ENCODE measurements at places on chromosomes 7 and 10.
A peak's percentile ranks its signal among the peaks of the same experiment; 100 is the strongest.

GRCh38 chr7:93016681-93017381 is 100.9 kb downstream of the SAMD9 start:
- no peak for DNase-seq

GRCh38 chr7:144709066-144709465 is 126.8 kb downstream of the TPK1 start:
- no peak for DNase-seq

GRCh38 chr7:94595717-94596116 is 60.2 kb downstream of the SGCE start:
- no peak for DNase-seq

DNA sequence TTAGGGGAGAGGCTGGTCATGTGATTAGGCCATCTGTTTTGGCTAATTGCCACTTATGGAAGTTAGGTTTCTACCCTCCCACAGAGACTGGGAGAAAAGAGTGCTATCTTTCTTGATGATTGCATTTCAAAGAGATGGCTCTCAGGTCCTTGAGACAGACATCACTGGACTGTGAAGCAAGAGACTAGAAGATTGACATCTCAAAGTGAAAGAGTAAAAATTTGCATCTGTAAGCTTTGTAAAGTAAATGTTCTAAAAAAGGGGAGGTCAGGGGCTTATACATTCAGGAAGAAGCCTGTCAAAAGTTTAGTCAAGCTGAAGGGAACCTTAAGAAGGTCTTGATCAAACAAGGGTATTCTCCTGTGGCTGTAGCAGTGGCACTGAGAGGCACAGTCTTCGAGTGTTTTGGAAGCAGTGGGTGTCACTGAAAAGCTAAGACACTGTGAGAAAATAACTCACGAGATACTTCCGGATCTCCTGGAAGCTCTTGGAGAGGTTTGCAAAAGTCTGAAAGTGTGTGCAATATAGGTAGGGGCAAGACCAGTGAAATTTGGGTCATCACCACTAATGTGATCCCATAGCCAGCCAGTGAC is 342.1 kb downstream of the PHF14 start:
- DNase-seq, result no peak

GRCh38 chr10:14380746-14381145 is 50.0 kb upstream of the FRMD4A start:
- DNase-seq, result no peak

DNA sequence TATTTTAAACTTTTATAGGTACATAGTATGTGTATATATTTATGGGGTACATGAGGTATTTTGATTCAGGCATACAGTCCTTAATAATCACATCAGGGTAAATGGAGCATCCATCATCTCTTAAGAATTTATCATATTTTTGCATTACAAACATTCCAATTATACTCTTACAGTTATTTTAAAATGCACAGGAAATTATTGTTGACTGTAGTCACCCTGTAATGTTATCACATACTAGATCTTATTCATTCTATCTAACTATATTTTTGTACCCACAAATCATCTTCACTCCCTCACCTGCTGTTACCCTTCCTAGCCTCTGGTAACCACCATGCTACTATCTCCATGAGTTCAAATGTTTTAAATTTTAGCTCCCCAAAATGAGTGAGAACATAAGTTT is 56.3 kb upstream of the FAM3C start:
- DNase-seq, result no peak

GRCh38 chr7:71173955-71174354 is 42.0 kb downstream of the GALNT17 start:
- DNase-seq, result peak; percentile 57

- no peak for DNase-seq
Observed at GRCh38 chr7:66083677-66084076, 8.1 kb downstream of the ASL start.

GRCh38 chr10:75597773-75598440 is 166.5 kb downstream of the LRMDA start:
- DNase-seq, result no peak

- peak; percentile 42 for DNase-seq
Observed at GRCh38 chr10:118408181-118408580, 66.1 kb upstream of the FAM204A start.

DNA sequence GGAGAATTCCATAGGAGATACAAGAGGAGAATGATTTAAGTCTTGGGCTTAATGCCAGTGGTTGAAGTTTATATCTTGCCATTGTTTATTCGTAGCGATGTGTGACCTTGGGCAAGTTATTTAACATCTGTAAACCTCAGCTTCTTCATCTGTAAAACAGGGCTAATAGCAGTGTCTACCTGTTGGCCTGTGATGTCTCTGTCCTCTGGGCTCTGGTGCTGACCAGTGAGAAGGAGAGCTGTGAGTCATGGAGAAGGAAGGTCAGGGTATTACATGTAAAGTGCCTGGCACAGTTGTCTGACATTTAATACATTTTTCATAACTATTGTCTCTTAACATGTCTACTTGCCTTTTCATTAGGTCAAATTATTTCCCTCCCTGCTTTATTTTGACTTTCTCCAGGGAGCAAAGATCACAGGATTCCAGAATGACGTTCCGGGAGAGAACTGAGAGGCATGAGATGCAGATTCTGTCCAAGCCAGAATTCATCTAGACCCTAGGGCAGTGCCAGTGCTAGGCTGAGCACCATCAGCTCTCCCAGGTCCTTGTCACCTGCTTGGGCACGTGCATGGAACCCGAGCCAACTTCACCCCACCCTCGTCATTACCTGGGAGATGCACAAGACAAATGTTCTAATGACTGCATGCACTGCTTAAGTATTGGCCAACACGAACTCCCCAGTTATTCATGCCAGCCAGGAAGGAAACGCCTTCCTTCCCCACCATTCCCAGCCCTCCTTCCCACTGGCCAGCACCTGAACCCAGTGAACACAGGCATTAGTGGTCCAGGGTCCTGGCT is 187.9 kb downstream of the DPY19L1 start:
- DNase-seq, result no peak

GRCh38 chr7:38476764-38477163 is 154.4 kb downstream of the AMPH start:
- no peak for DNase-seq

- DNase-seq, result no peak
Observed at GRCh38 chr7:6367701-6368211, 80.0 kb downstream of the DAGLB start.

DNA sequence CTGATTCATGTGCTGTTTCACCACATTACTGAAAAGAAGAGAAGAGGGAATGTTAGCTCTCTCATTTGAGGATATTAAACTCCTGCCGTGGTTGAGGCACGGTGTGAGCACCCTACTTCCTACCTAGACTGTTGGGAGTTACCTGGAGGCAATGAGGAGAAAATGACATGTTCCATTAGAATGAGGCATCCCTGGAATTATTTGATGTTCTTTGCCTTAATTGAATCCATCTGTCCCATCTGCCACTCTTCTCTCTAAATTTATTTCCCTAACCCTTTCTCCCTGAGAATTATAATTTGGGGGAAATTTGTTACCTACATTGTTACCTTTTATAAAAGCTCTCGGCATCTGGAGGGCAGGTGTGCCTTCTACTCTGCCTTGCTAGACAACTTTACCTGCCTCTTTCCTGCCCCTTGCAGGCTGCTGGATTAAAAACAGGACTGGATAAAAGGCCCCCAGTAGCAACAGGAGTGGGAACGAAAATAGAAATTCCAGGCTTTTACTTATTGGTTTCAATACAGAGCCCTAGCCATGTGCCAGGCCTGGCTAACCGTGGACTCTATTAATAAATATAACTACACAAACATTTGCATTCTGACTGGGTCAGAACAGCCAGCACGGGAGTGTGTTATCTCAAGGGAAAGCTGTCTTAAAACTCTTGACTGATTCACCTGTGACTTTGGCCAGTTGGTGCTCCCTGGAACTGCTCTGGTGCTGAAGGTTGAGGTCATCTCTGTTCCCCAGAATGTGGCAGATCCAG is 4.4 kb upstream of the ATXN7L1 start:
- no peak for DNase-seq

- no peak for DNase-seq
Observed at GRCh38 chr7:98630149-98630548, 13.1 kb downstream of the NPTX2 start.

DNA sequence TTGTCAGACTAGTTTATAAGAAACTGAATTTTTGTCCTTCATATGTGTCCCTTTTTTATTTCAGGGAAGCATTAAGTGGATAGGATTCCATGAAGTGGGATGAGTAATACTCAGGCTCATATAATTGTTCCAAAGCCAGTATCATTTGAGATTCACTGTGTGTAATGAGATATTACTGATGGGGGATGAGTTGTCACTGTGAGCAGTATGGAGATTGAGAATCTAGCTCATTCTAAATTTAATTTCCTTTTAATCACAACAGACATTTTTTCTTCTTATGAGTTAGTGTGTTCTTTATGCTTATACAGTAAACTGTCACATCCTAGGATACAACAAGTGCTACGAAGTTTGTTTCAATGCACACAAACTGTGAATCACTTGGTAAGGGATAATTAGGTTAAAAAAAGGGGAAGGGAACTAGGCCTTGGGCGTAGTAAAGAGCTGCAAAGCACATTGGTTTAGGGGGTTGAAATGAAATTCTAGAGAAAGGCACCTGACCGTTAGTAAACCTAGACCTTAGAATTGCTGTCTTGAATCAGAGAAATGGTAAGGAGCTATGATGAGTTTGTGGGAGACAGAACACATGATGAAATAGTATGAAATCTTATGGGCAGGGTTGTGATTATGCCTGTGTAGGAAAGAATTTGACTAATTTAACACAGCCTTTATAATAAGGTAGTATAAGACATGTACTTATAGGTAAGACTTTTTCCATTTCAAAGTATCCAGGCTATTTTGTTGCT is 153.4 kb downstream of the MLLT10 start:
- DNase-seq, result no peak

DNA sequence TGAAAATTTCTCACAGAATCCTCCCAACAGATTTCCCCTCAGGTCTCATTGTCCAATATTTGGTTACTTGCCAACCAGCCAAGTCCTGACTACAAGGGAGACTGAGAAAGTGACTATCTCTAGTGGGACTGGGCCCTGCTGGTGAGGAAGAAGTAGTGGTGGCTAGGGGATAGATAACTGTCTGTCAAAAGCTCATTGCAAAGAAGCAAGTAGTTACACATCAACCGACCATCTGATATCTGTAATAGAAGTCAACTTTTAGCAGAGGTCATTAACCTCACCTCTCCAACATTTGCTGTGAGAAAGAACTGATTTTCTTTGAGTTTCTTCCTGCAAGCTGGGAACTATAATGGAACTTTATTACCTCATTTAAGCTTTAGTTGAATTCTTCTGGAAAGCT is 15.2 kb downstream of the STAMBPL1 start:
- no peak for DNase-seq

DNA sequence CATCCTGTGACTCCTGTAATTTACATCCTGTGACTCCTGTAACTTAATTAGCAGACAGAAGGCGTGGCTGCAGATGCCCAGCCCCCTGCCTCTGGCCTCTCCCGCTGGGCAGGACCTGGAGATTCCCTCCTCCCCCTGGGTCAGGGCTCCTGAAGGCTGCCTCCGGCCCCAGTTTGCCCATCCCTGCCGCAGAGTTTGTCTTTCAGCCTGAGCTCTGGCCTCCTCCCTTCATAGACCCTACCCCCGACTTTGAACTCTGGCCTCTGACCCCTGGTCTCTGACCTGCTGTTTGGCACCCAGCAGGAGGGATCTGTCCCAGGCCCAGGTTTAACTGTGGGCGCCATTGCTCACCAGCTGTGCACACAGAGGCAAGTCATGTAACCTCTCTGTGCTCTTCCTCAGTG is 45.6 kb downstream of the ELFN1 start:
- DNase-seq, result no peak

Data from lung (tissue), 17 donors.